Stimulated activated naive CD8-positive, alpha-beta T cell treated with anti-CD3 and anti-CD28 coated beads, Interleukin-15, Interleukin-2, amounts not matched to agents 100 U/mL and 50 U/mL, for 24 hours (primary cell): ENCODE measurements at places on chromosomes 11 and 22.

GRCh38 chr11:35486446-35486845 is 39.0 kb downstream of the PAMR1 start:
- no peak for DNase-seq

DNA sequence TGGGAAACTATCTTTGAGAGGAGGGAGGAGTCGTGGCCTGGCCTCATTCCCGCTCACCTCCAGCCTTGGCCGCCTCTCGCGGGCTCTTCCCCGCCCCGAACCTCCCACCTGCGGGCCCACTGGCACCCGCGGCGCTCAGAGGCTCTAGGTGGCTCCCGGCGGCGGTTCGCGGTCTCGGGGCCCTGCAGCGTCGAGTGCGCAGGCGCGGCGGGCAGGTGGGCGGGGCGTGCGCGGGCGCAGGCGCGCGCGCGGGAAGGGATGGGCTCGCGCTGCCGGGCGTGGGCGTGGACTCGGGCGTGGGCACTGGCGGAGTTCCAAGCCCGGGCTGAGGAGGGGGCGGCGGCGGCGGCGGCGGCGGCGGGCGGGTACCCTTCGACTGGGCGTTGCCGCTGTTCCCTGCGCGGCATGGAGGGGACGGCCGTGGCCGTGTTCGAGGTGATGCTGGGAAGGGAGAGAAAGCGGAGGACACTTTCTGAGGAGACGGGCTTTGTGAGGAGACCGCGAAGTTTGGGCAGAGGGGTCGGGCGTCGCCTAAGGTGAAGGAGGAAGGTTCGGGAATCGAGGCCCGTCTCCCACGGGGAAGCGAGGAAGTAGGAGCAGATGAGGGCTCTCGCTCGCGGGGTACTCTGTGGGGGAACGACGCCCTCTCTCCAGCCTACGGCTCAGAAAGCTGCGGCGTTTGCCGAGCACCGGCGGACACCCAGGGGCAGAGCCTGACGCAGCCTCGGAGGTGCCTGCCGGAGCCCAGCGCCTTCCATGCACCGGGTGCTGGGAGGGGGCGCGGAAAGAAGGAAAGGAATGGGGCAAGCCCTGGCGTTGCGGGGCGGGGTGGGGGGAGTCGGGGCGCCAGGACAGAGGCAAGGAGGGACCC is 15.7 kb upstream of the SPTBN2 start:
- peak; percentile 91 for DNase-seq

DNA sequence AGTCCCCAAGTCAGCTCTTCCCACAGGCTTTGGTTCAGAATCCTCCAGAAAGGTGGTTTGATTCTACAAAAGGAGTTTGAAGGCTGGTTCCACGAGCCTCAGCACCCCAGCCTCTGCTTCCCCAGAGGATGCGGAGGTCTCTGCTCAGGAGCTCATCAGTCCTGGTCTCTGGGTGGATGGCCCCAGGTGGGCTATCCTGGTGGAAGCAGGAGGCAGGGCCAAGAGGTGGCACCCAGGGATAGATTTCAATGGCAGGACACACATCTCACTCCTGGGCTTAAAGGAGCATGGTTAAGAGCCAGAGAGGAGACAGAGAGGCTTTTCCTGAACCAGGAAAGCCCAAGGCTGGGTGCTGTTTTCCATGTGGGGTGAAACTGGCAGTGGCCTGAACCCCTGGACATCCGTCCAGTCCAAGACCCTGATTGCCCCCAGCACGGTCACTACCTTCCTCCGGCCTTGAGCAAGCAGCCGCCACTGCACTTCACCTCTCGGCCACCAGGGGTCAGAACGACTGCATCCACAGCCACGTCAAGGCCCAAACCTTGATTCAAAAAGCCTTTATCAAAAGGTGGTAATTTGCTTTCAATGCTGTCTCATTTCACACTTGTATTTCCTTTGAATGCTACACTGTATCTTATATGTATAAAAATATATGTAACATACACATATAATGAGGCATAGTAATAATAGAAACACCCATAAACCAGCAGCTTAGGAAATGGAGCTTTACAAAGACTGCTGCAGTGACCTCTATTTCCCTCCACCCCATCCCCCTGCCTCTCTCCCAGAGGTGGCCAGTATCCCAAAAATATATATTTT is 19.3 kb upstream of the FXYD2 start:
- peak; percentile 91 for DNase-seq

DNA sequence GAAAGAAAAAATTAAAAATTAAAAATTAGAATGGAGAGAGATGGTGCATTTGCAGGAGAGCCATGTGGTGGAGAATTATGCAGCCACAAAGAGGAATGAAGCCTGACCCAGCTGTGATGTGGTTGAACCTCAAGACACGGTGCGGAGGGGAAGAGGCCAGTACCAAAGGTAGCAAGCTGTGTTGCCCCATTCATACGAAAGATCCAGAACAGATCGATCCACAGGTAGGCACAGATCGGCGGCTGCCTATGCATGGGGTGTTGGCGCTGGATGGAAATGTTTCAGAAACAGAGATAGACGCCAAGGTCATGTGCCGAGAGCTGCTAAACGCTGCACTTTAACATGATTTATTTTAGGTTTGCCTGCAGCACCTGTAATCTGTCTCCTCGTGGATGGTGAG is 992.3 kb downstream of the BRD1 start:
- no peak for DNase-seq

DNA sequence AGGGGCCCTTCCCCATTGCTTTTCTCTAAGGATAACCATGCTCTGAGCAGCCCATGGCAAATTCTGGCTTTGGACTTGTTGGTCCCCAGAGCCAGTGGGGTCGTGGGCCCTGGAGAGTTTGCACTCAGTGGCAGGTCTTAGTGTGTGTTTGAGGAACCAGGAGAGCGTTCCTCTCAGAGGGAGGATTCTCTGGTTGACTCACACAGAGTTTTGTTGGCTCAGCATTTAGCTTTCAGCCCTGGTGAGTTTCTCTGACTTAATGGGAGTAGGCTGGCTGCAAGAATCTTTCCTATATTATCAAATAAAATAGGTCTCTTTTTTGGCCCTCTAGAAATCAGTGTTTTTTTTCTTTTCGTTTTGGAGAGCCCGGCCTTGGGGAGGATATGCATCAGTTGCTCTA is 20.9 kb downstream of the ST14 start:
- no peak for DNase-seq

- no peak for DNase-seq
Observed at GRCh38 chr11:18501629-18502028, 25.1 kb downstream of the TSG101 start.

DNA sequence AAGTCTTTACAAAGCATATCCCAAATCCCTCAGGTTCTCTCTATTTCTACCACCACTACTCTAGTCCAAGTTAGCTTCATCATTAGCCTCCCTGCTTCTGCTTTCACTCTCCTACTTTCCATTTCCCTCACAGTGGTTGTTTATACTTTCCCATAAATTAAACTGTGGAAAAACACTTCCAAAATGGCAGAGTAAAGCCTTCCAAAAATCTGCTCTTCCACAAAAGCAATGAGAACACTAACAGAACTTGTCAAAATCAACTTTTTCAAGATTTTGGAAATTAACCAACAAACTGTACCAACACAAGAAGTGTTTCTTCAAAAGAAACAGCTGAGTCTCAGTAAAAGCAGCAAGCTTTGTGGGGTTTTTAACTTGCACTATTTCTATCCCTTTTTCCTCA is 71.8 kb downstream of the TTC28 start:
- no peak for DNase-seq

DNA sequence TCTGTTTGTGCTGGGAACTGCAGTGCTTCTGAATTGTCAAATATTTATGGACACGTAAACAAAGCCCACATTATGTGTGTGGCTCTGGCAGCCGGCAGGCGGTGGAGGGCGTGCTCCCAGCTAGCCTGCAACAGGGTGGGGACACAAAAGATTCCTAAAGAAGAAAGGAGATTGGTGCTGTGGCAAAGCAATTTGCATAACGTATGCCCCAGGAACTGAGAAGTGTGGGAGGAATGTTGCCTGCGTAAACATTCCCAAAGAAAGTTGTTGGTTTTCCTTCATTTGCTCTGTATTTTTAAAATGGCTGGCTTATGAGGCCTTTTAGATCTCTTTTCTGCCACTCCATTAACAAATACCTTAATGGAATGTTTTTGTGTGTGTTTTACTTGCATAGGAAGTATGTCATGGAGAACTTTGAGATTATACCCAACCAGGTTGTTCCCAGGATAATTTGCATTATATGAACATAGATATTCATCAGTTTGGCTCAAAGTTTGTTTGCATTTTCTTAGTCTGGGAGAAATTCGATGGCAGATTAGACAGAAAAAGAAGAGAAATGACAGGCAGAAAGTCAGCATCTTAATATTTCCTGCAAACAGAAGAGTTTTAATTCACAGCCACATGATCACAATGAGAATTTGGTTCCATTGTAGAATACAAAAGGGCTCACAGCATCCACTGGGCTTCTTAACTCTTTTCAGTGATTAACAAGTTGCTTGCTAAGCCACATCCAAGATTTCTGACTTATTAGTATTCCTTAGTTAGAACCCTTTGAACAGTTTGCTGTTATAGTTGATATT is 41.8 kb upstream of the DLAT start:
- DNase-seq, result no peak

GRCh38 chr11:2573240-2574042 is 126.4 kb downstream of the KCNQ1OT1 start:
- no peak for DNase-seq
